GM13976 (cell line): ENCODE measurements at places on chromosomes 1 and 21.

DNA sequence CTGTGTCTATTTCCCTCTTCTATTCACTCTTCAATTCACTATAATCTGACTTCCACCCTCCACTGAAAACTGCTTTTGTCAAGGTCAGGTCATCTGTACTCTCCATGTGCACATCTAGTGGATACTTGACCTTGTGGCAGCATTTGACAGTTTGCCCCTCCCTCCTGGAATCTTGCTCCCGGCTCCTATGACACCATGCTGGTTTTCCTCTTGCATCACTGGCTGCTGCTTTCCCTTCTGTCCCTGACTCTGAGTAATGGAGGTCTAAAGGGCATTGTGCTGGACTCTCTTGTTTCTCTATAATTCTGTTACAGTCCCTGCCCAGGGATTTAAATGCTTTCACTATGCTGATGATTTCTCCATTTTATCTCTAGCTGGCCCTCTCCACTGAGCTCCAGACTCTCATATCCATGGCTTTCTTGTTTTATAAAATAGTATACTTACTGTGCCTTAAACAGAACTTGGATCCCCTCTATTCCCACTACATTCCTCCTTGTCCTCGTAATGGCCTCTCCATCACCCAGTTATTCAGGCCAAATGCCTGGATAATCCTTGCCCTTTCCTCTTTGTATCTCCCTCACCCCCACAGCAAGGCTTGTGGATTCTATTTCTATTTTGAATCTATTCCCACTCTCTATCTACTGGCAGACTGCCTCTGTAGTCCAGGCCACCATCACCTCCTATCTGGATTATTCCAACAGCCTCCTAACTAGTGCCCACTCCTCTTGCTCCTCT, 36.8 kb upstream of the PODN start:
- DNase-seq = no peak

DNA sequence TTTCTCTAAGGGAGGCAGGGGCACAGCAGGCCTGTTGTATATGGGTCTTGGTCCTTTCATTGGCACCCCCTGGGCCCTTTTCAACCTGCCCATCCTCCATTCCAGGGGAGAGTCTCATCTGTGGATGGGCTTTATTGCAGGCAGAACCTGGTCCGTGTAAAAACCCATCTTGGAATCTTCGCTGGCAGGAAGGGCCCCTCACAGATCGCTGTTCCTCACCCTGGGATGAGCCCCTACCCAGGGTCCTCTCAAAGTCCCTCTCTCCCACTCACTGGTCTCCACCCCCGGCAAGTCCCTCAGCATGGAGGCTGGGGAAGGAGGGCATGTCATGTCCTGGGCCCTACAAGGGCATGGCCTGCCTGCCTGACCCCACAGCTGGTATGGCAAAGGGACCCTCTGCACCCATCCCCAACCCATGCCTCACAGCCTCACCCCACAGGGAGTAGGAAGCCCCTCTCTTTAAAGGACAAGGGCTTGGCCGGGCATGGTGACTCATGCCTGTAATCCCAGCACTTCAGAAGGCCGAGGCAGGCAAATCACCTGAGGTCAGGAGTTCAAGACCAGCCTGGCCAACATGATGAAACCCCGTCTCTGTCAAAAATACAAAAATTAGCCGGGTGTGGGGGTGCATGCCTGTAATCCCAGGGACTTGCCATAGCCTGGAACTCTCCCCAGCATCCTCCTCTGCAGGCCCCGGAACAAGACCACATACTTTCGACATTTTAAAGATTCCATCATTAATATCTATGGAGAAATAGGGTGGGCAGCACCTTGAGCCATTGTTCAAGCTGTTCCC, 13.2 kb upstream of the CDA start:
- no peak for DNase-seq

GRCh38 chr21:32834211-32834915, 62.8 kb upstream of the PAXBP1 start:
- no peak for DNase-seq

- DNase-seq = no peak
These were observed 606.3 kb downstream of the NUF2 start for GRCh38 chr1:163928069-163928468.

DNA sequence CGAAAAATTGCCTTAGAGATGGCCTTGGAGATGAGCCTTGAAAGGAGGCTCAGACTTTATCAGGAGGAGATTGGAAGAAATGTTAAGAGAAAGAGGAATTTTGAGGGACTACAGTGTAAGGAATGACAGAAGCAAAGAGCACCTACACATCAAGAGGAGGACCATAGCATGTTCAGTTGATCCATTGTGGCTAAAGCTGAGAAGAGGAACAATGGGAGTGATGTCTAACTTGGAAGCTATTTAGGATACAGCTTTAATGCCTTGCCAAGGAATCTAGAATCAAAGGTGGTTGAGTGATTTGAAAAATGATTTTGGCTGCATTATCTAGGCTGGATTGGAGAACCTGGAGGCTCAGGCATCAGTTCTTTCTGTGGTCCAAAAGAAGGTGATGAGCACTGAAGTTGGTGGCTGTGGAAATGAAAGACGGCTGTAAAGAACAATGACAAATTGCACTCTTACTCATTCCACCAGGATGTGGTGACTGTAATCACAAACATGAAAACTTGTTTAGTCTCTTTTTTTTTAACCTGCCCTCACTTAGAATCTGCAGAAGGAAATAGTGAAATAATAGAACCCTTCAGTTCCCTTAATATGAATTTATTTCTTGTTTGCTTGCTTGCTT, 11.3 kb downstream of the FAM20B start:
- DNase-seq = peak; percentile 41

- no peak for DNase-seq
These were observed 2.8 kb upstream of the HAPLN2 start for GRCh38 chr1:156616463-156616862.

- DNase-seq = no peak
These were observed 143.4 kb upstream of the C8B start for GRCh38 chr1:57109247-57109646.

DNA sequence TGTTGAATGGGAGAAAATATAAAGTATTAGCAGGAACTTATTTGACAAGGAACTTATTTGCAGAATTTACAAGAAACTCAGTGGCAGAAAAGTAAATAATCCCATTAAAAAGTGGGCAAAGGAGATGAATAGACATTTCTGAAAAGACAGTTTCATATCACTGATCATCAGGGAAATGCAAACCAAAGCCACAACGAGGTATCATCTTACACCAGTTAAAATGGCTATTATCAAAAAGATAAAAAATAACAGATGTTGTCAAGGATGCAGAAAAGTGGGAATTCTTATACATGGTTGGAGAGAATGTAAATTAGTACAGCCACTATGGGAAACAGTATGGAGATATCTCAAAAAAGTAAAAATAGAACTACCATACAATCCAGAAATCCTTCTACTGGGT, 61.0 kb downstream of the SYT14 start:
- DNase-seq = no peak

- no peak for DNase-seq
These were observed 12.2 kb upstream of the ID3 start for GRCh38 chr1:23571465-23571864.

DNA sequence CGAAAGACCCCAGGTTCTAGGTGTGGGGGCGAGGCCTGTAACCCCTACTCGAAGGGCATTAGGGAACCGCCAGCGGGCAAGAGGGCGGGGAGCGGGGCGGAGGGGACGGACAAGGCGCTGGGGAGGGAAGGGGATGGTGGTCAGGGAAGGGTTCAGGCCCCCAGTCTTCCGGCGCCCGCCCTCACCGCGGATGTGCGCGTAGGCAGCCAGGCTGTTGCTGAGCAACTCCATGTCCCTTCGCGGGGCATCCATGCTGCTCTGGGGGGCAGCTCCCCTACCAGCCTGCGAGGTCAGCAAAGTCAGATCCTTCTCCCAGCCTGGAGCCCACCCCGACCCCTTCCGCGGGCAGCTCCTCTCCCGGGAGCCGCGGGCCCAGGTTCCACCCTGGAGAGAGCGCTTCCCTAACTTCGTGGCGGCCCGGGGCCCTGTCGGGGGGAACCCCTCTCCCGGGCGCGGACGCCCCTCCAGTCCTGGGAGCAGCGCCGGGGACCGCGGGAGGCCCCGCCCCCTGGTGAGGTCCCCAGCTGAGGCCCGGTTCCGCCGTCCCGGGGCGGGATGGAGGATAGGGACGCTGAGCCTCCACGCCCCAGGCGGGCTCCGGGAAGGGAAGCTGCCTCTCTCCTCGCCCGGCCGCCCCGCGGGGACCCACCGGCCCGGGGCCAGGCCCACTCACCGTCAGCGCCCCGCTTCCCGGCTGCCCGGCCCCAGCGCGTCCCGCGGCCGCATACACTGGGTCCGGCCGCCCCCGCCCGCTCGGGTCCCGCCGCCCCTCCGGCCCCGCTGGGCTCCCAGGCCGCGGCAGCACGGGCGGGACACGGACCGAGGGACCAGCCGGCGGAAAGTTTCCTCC, 434 bp downstream of the EVA1B start:
- peak; percentile 79 for DNase-seq

GRCh38 chr1:231931846-231932454, 305.4 kb downstream of the DISC1 start:
- DNase-seq = peak; percentile 26

DNA sequence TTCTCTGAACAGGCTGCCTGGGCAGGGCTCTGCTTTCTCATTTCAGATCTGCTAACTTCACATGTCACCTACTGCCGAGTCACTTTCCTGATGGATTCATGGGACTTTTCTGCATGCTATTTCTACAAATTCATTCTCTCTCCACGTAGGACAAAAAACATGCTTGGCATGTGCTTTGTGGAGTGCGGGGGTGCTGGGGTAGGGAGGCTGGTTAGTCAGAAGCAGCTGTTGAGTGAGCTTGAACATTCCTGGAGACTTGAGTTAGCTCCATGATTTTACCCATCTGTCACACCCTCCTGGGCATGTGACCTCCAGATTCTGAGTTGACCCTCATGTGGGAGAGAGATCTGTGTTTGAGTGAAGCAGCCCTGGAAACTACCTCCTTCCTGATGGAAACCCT, 71.4 kb downstream of the UCK2 start:
- no peak for DNase-seq

- no peak for DNase-seq
These were observed 54.5 kb downstream of the PLXNA2 start for GRCh38 chr1:208189716-208190115.

DNA sequence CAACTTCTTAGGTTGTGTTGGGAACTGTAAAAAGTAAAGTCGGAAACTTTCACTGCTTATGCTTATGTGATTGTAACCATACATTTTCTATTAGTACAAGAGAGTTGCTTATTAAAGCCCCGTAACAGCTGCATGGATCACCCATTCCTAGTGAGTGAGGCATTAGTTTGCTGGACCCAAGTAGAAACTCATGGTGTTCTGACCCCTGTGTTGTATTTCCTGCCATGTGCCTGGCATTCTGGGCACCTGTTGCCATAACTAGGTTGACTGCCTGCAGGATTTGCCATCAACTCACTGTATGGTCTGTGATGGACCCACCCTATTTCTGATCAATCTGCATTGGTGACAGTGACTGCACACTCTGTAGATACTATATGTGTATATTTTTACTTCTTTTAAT, 173.0 kb downstream of the PGBD5 start:
- no peak for DNase-seq

DNA sequence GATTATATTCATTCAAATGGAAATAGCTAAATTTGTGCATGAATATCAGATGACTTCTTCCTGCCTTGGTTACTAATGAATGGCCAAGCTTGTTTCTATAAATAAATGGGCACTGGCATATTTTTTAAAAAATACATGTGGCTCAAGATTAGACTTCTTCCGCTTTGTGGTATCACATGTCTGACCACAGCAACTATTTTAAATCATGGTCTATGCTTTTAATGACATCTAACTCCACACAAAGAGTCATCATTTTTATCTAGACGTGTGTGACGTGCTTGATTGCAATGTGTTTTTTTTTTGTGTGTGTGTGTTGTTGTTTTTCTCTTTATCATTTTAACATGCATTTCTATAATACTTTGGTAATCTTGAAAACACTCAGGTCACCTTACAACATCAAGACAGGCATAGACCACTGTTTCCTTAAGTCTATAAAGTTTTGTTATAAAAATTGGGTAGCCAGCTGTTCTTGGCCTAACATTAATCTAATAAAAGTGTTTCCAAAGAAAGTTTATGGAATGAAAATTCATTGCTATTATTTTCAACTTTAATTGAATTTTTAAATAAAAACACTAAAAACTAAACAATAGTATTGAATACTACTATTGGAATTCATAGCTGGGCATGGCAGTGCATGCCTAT, 29.5 kb downstream of the RGS1 start:
- no peak for DNase-seq

DNA sequence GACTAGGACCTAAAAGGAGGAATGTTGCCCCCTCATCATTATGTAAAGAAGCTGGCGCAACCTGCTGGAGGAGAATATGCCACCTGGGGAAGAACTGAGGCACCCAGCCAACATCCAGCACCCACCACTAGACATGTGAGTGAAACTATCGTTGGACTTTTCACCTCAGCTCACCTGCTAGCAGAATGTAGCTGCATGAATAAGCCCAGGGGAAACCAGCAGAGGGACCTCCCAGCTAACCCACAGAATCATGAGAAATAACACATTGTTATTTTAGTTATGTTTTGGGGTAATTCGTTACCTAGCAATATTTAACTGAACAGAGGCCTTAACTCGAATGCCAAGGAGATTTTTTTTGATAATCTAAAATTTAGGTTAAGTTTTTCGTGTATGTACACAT, 542.5 kb upstream of the DAB1 start:
- DNase-seq = no peak

DNA sequence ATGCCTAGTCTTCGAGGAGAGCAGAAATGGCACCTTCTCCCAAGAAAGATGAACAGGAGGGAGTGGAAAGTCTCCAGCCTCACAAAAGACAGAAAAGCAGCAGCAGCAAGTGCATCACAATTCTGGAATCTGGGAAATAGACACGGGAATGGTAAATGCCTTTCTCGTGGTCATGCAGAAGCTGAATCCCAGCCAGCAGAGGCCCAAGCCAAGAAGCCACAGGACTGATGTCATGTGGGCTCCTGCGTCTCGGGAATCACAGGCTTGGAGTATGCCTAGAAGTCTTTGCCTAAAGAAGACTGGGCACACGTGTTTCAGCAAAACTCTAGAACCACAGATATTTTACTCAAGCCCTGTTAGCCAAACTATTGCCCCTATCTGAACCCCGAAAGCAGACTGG, 260.3 kb upstream of the PLD5 start:
- DNase-seq = no peak
